ENCODE measurements at places on chromosomes 7 and 10.

DNA sequence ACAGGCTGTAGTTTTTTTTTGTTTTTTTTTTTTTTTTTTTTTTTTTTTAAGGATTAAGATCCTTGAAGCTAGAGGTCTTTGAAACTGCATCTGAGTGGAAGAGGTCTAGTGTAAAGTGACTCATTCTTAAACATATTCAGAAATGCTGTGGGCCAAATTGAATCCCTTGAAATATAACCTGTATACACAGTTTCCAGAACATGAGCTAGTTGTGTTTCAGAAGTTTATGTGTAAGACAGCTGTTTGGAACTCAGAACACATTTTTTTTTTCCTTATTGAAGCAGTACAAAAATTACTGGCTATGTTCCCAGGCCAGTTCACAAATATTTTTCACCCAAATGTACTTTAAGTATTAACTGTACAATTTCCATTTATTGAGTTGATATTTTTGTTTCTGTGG, 67.9 kb downstream of the PPP1R9A start:
- no peak for DNase-seq

GRCh38 chr7:26461518-26461917, 169.9 kb downstream of the SNX10 start:
- DNase-seq, result no peak

- DNase-seq, result no peak
Observed at GRCh38 chr10:133056001-133056400, 31.7 kb upstream of the ADGRA1 start.

- DNase-seq, result no peak
Observed at GRCh38 chr10:29736366-29737073, 101.7 kb upstream of the SVIL start.

DNA sequence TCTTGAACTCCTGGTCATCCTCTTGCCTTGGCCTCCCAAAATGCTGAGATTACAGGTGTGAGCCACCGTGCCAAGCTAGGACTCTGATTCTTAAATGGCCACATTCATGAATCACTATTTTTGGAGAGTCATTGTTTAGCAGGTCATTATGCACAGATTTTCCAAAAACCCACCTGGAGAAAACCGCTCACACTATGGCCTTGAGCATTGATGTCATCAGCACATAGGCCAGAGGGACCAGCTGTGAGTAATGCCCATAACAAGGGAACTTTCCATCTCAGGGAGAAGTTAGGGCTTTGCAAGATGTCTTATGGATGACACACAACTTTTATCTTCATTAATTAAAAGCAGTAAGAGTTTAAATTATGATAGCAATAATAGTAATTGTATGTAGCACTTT, 86.4 kb upstream of the KIF5B start:
- DNase-seq, result no peak

DNA sequence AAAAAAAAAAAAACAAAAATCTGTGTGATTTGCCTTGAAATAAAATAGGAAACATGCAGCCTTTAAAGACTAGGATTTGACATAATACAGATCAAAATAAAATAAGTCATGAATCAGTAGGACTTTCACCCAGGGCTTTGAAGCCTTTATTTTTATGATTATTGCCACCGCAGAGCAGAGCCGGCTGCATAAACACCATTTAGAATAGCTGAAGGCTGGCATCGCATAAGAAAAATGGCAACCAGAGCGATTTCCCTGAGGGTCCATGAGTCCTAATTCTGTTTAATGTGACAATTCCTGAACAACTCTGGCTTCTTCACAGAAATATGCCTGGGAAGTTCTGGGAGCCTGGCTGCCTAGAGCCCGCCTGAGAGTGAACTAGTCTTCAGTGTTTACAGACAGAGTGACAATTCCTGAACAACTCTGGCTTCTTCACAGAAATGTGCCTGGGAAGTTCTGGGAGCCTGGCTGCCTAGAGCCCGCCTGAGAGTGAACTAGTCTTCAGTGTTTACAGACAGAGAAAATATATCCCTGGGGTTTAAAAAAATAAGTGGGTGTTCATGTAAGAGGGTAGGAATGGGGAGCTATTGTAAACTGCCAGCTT, 112.0 kb downstream of the EEPD1 start:
- DNase-seq, result no peak

- no peak for DNase-seq
Observed at GRCh38 chr10:4740471-4740870, 85.5 kb upstream of the AKR1E2 start.

GRCh38 chr7:103811290-103811689, 178.2 kb downstream of the RELN start:
- DNase-seq, result no peak

DNA sequence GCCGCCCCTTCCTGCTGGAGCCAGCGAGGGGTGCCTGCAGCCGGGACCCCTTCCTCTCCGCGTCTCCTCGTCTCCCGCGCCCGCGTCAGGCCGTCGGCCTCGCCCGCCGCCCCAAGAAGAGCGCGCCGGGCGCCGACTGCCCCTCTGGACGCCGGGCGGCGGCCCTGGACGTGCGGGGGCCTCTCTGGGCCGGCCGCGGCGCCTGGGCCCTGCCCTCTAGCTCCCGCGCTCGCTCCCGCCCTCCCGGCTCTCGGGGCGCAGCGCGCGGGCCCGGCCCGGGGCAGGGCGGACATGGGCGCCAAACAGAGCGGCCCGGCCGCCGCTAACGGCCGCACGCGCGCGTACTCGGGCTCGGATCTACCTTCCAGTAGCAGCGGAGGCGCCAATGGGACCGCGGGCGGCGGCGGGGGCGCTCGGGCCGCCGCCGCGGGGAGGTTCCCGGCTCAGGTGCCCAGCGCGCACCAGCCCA, 704 bp downstream of the ZNRF2 start:
- peak; percentile 6 for DNase-seq

DNA sequence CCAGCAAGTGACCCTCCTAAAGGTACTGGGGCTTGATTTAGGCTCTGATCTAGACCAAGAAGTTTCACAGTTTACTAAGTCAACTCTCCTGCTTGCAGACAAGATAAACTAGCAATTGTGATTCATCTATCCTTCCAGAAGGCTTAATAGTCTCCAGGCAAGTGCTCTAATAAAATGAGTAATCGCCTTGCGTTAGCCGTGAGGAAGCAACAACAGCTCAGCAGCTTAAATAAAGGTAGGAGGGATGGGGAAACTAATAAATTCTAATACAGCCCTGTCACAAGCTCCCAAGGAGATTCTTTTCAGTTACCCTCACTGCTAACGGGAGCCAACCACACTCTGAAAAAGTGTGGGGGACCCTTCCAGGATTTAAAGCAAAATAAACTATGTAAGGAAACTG, 48.4 kb downstream of the FRMD4A start:
- no peak for DNase-seq

DNA sequence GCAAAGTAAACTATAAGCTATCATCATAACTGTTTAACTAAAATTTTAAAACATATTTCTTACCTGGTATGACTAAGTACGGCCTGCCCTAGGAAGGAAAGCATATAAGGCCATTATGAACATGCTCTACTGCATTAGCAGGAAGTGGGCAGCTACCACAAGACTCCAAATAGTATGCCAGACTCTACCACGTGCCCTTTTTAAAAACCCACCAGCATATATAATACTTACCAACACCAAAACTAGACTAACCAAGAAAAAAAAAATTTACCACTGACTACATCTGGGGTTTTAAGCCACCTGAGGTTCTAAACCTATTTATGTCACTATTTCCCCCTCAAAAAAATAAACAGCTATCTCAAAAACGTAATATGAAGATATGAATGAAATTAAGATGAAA, 30.1 kb downstream of the NUDCD3 start:
- DNase-seq, result no peak

- peak; percentile 34 for DNase-seq
Observed at GRCh38 chr7:134593530-134594392, 44.9 kb downstream of the AKR1B15 start.

GRCh38 chr10:51638737-51639136, 60.7 kb downstream of the CSTF2T start:
- DNase-seq, result no peak

DNA sequence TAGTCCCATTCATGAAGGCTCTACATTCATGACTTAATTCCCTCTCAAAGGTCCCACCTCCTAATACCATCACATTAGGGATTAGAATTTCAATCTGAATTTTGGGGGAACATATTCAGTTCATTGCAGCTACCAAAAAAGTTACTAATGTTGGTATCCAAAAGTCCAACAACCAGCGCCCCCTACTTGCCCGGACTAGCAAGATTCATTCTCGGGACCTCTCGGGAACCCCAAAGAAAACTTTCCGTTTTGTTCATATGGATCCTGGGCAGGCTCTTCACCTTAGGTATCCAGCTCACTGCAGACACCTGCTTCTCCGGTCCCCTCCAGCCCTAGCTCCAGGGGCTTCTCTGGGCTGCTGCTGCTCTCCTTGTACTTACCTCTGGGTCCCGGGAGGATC, 8.9 kb upstream of the GRK5 start:
- no peak for DNase-seq

GRCh38 chr10:16742165-16742960, 74.9 kb downstream of the RSU1 start:
- no peak for DNase-seq

GRCh38 chr7:39353615-39354376, 212.4 kb upstream of the YAE1 start:
- DNase-seq, result no peak

- no peak for DNase-seq
Observed at GRCh38 chr10:85977642-85978041, 389.0 kb downstream of the GRID1 start.

GRCh38 chr10:128588402-128588801, 462.2 kb upstream of the MKI67 start:
- no peak for DNase-seq

- peak; percentile 10 for DNase-seq
Observed at GRCh38 chr10:29482591-29483431, 152.0 kb downstream of the SVIL start.

GRCh38 chr10:58618158-58618676, 105.5 kb downstream of the BICC1 start:
- no peak for DNase-seq

DNA sequence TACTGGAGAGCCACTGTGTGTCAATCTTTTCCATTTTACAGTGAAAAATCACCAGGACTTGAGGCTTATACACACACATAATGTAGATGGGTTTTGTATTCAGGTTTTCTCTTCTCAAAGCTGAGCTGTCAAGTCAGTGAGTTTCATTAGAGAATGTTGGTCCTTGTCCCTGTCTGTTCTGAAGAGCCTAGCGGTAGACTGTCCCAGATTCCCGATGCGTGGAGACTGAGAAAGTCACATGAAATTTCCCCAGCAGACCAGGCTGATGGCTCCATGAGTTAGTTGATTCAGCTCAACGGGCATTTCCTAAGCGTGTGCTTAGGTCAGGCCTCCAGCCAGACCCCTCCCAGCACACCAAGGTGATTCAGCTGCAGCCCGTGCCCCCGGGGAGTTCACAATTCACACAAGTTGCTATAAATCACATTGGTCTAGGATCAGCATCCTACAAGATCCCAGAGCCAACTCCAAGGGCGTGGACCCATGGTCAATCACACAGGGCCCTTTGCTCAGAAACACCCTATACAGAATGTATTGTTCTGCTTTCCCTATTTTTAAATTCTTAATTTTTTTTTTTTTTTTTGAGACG, 17.2 kb downstream of the CHST15 start:
- DNase-seq, result no peak

DNA sequence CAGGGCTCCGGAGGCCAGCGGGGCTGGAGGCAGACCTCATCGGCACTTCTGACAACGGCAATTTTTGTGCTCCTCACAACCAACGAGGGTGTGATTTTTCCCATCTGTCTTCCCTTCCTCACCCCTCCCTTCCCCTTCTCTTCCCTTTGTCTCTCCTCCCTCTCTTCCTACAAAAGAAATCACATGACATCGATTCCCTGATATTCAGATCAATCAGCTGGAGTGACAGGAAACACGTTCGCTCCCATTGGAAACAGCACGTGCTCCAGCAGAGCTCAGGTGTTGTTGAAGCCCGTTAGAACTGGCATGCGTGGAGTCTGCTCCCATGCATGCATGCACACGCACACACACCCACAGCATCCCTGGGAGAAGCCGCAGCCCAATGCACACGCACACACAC, 222.4 kb downstream of the PTPRN2 start:
- DNase-seq, result no peak

- DNase-seq, result no peak
Observed at GRCh38 chr7:157012113-157012547, 1.7 kb upstream of the MNX1 start.

DNA sequence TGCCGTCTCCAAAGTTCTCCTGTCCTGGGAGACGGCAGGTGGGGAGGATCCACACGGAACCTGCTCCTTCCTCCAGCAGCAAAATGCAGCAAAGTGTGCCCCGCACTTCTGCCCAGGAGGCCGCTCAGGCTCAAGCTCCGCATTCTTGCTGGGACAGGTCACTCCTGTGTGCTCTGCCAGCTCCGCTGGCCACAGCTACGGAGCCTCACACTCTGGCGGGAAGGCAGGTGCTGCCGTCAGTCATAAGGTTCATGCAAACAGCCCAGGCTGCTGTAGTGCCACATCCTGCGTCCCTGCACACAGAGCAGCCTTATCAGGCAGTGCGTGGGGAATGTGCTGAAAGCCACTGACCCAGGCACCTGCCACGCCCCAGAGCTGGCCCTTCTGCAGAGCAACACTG, 22.4 kb downstream of the ADGRA1 start:
- no peak for DNase-seq

GRCh38 chr7:29177963-29178600, 16.5 kb upstream of the CHN2 start:
- no peak for DNase-seq

GRCh38 chr10:132407846-132408278, 10.9 kb downstream of the PWWP2B start:
- DNase-seq, result no peak

- DNase-seq, result no peak
Observed at GRCh38 chr7:111137296-111138192, 46.6 kb downstream of the LRRN3 start.

DNA sequence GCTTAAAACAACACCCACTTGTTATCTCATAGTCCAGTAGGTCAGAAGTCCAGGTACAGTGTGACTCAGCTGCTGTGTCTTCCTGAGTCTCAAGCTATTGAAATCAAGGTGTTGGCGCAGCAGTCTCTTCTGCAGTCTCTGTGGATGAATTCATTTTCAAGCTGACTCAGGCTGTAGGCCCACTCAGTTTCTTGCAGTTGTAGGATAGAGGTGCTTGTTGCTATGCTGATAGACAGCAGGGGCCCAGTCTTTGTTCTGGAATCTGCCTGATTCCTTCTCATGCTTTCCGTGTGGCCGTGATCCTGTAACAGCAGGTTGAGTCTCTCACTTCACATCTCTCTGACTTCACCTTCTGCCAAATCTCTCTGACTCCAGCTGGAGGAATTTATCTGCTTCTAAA, 400.4 kb upstream of the POM121L12 start:
- DNase-seq, result no peak

DNA sequence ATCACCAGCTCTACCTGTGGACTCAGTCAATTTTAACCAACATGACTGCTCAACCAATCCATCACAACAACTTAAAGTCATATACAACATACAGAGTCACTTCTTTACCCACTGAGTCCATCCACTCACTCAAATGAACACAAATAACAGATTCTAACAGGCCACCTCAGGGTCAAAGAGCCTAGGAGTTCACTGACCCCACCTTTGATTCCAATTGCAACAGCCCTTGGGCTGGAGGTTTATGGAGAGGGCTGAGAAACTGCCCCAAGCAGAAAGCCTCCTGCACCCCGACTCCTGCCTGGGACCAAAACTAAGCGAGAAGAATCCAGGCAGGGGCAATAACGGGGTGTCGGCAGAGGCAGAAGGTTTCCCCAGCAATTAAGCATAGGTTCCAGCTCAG, 263.8 kb downstream of the PARD3 start:
- DNase-seq, result no peak

GRCh38 chr10:689121-689451, 382 bp downstream of the DIP2C start:
- no peak for DNase-seq
